GM06990 (cell line): ENCODE measurements at places on chromosomes 7 and 10.

DNA sequence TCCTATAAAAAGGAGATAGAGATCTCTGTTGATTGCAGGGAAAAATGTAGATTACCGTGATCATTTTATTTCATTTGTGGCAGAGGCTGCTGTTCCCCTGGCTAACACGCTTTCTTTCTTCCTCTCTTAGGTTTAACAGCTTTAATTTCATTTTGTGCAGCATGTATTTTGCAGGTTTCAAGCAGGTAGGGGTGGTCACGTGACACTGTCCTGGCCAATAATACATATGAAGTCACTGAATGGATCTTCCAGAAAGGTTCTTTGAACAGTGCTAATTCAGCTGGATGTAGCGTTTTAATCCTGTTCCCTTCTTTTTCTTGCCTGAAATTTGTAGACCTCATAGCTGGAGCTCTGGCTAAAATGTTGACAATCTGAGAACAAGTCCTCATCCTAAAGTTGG, 3.6 kb upstream of the EPHB6 start:
- no peak for DNase-seq

- no peak for DNase-seq
Observed at GRCh38 chr7:121305109-121305508, 23.7 kb upstream of the WNT16 start.

GRCh38 chr10:17533731-17534130, 79.3 kb upstream of the ST8SIA6 start:
- no peak for DNase-seq

DNA sequence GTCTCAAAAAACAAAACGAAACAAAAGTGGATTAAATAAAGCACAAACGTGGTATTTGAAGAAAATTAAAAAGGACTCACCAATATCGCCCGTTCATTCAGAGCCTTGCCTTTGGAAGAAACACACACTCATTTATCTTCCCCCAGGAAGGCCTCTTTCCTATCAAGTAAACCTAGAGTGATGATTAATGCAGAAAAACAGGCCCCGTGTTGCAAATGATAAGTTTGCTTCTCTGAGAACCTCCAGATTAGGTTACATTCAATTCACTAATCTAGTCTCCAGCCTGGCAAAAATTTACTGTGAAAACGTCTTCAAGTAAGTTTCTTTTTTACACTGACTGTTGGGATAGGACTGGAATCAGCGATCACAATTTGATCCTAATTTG, 78.0 kb upstream of the C1GALT1 start:
- DNase-seq, result no peak

- DNase-seq, result no peak
Observed at GRCh38 chr7:8913682-8914081, 480.3 kb downstream of the NXPH1 start.
